ENCODE measurements at places on chromosomes 6 and 20.

GRCh38 chr6:155399062-155399744, 56.4 kb downstream of the NOX3 start:
- no peak for DNase-seq

DNA sequence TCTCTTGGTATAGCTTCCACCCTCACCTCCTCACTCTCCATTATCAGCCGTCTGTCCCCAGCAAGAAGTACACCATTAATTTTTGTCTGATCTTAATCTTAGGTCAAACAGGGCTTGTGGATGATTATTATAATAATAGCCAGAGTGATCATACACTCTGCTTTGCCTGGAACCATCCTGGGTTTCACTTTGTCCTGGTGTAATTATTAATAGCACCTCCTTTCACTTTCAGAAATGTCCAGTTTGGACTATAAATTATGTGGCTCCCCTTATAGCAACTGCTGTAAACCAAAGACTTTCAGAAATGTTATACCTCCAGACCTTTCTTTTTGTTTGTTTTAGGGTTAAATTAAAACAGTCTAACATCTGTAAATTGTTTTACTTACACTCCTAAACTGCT, 951 bp upstream of the TRIM31 start:
- no peak for DNase-seq

GRCh38 chr6:139219746-139220145, 72.1 kb downstream of the TXLNB start:
- DNase-seq: no peak

DNA sequence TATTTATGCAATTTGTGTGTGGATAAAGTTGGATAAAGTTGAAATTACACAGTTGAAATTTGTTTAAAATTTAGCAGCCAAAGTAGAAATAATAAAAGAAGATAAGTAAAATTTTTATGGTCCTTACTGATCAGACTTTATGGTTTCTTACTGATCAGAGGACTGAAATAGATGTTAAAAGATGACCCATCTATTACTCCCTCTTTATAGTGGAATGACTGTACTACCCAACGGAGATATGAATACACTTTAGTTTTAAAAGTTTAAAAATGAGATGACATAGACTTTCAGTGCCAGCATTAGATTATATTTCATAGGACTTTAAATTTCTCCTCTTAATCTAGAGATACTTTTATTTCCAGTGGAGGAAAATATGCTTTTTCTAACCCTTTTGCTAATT, 98.9 kb upstream of the ADGRF4 start:
- no peak for DNase-seq

- no peak for DNase-seq
These were observed 695 bp upstream of the TGIF2 start for GRCh38 chr20:36572701-36573102.

DNA sequence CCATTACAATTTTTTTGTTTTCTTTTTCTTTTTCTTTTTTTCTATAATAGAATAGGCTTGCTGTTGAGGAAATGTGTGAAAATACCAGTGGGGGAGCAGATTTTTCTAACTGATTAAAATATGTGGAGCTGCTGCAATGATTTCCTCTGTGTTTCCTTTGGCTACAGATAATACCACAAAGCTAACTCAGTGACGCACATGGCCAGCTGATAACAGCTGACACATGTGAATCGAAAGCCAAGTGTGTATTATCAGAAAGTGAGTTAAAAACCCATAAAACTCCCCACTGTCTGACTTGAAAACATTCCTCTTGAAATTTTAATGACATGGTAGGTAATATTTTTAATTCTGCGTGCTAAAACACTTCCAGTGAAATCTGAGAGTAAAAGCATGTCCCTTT, 70.8 kb upstream of the AHI1 start:
- DNase-seq: no peak

DNA sequence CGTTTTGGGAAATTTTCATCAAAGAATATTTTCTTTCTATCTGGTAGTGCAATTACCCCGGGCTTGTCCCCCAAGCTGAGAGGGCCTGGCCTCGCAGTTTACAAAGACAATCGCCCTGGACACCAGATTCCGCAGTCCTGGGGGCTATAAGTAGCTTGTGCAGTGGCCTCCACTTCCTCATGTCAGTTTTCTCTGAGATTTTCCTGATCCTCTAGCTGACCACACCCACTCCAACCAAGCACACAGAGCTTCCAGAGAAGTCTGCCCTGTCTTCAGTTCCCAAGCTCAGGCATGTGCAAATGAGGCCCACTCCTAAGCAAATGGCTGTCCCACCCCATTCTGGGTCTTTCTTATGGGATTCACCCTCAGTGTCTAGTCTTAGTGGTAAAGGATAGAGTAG, 245.3 kb downstream of the MAFB start:
- no peak for DNase-seq

- no peak for DNase-seq
These were observed 8.8 kb upstream of the VSX1 start for GRCh38 chr20:25090492-25091429.

GRCh38 chr20:60804918-60805630, 447.0 kb upstream of the CDH4 start:
- no peak for DNase-seq

GRCh38 chr6:40953486-40953885, 85.5 kb downstream of the UNC5CL start:
- DNase-seq: no peak

GRCh38 chr6:135913785-135914184, 62.3 kb downstream of the PDE7B start:
- no peak for DNase-seq

- no peak for DNase-seq
These were observed 59.9 kb downstream of the COL12A1 start for GRCh38 chr6:75145976-75146375.

DNA sequence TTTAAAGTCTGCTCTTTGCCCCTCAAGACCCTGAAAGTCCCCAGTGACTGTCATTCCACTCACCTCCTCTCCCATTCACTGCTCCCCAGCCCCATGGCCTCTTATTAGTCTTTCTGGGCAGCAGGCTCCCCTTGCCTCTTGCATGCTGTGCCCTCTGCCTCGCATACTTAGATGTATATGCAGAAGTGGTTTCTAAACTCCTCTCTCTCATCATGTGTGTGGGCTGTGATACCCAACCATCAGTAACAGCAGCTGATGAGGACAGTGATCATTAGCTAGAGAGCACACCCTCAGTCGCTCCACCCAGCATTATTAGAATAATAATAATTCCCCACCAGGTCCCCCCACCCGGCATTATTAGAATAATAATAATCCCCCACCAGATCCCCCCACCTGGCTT, 14.5 kb downstream of the PKIG start:
- no peak for DNase-seq

DNA sequence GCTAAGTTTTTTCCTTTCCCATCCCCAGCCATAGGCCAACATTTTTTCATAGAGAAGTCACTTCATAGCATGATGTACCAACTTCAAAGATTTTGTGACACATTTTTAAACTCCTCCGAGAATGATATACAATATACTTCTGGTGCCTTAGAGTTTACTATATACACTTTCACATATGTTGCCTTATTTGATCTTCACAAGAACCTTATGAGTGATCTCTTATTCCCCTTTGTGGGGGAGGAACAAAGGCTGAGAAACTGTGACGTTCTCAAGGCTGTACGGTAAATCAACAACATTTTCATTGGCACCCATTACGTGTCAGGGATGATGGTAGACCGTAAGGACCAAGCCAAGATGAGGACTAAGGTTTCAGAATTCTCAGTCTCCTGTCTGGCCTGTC, 130.0 kb downstream of the RFPL4B start:
- DNase-seq: no peak

DNA sequence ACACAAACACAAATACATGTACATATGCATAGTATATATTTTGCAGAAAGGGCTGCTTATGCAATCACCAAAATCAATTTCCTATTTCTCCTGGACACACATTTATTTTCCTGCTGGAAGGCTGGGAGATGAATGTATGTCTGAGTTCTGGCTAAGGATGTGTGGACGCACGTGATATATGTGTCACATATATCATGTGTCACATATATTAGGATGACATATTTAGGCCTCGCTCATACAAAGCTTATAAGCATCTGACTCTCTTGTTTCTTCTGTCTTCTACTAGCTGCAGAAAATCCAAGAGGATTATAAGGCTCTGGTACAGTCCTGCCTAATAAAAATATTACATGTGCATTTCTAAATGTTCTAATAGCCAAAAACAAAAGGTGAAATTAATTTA, 47.2 kb upstream of the TFAP2D start:
- no peak for DNase-seq

DNA sequence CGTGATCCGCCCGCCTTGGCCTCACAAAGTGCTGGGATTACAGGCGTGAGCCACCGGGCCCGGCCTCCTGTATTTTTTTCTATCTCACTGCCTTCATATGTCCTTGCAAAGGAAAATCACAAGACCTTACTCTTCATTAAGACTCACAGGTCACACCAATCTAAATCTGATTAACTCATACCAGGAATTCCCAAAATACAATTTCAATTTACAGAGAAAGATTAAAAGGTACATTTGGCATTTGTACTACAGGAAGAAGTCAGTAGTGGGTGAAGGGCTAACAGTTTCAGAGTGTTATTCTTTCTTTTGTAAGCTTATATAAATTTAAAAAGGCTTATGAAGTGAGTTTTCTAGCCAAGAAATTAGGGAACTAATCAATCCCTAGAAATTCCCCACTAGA, 87.4 kb downstream of the GPR63 start:
- DNase-seq: no peak

GRCh38 chr6:37260040-37260439, 2.1 kb upstream of the TMEM217 start:
- DNase-seq: no peak

GRCh38 chr20:32819992-32820697, 391 bp downstream of the MAPRE1 start:
- DNase-seq: peak; percentile 82

GRCh38 chr20:43446361-43446879, 11.3 kb upstream of the SRSF6 start:
- DNase-seq: no peak

DNA sequence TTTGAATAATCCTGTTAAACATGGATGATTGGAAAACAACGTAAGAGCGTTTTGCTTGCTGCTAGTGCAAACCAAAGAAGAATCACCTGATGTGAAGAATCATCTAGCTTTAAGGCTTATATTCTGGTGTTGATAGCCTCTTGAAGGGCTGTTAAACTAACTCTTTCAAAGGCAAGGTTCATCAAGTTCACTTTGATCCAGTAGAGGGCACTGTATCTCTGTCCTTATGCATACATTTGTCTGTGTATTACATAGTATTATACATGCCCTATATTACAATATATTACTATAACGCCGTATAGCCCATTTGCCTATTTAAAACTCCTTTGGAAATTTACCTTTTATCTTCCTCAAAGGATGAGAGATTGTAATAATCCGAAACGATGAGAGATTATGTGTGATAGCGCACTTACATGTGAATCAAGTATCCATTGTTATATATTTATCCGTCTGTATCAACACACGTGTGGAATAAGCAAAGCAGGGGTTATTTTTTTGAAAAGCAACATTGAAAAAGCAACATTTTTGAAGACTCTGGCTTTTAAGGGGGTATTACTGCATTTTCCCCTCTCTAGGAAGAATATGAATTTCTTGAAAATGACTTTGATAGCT, 50.8 kb upstream of the NRN1 start:
- peak; percentile 43 for DNase-seq

DNA sequence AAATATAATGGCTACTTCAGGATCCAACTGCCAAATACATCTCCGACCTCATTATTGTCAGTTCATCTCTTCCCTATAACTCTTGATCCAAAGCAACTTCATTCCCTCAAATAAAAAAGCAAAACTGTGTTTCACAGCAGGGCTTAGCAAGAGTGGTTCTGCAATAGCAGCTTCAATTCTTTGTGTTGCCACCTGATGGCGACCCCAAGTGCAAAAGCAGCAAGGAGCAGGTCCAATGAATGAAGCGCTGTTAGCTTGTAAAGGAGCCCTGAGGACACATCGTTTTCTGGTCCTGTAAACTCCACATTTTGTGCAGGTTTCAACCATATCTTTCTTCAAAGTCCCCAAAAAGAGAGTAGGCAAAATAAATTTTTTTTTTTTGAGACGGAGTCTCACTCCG, 19.6 kb downstream of the RTN4IP1 start:
- no peak for DNase-seq

DNA sequence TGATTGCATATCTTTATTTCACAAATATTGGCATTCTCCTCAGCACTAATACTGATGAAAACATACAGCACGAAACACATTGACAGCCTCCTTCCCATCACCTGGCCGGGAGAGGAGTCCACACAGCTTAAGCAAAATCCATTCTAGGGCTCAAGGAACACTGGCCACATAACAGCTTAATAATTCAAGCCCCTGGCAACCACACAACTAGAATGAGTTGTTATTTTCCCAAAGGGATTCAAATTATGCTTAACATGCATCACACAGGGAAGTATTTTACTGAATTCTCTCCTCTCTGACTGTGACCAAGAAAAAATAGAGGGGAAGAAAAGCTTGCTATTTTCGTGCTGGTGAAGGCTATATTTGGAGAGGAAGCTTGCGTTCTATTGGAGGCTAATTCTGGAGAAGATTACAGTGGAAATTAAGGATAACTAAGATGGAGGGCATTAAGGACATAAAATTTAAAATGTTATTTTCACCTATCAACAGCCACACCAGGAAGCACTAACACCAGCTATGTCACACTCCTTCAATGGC, 198.5 kb downstream of the ADGRG6 start:
- DNase-seq: no peak

DNA sequence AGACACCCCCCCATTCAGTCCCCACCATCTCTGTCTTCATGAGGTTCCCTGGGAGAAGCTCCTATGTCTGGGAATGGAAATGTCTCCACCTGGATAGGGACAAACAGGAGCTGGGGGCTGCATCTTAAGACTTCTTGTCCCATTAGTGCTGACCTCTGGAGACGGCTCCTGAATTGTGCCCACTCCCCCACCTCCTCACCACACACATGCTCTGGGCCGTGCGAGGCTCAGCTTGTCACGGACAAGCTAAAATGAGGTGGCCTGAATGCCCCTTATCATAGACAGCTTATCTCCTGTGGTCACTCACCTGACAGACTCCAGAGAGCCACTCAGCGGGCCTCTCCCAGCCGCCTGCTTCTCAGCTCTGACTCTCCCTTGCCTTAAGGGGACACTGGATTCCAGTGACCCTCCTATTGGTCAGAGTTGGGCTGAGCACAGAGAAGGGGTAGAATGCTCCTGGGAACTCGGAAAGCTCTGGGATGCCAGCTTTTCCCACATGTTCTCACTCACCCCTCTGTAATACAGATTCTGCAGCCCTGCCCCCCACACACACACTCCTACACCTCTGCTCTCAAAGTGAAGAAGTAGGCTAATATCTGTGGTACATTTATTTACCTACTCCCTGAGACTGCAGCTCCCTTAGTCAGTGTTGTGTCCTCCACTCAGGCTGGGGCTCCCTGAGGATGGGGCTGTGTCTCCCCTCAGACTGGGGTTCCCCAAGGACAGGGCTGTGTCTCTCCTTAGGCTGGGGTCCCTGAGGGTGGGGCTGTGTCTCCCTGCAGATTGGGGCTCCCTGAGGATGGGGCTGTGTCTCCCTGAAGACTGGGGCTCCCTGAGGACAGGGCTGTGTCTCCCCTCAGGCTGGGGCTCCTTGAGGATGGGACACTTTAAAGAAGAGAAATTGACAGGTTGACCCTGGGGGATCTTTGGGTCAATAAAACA, 167.5 kb downstream of the VEGFA start:
- DNase-seq: no peak
